Gastroesophageal sphincter (tissue), 4 donors: ENCODE measurements at places on chromosomes 3 and 15. TPM values are rescaled to one million over a fixed set of nuclear protein-coding genes. Genes with fewer than 3 reads are reported as not detected.

GRCh38 chr15:42836251-42836650 is 84.3 kb downstream of the TTBK2 start:
- H3K27ac ChIP-seq = no peak overlapping the region
- no peak overlapping the region for H3K4me3 ChIP-seq
- no peak for ATAC-seq
- H3K36me3 ChIP-seq = no peaks in the 10 kb centered on the region

DNA sequence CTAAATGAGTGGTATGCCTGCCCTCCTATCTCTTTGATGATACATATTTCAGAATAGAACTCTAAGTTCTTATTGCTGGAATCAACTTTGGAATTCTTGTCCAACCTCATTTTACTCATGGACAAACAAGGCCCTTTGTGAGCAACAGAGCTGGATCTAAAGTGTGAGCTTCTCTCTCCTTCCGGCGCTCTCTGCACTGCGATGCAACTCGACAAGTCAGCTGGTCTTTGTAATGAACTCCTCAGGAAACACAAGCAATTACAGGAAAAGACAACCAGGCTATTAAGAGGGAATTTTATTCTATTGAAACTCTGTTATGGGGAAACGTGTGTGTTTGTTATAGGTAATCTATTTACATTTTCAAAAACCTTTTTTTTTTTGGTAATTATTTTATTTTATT is 20.3 kb upstream of the NRROS start:
- peak overlapping the region; percentile 81 for H3K27ac ChIP-seq
- no peaks in the 10 kb centered on the region for H3K36me3 ChIP-seq
- H3K4me1 ChIP-seq = peaks cover 19% of the 10 kb centered on the region
- ATAC-seq = peak; percentile 43

Gene SQOR
- 96.3 TPM for total RNA-seq

- H3K36me3 ChIP-seq = no peaks in the 10 kb centered on the region
- H3K27me3 ChIP-seq = no peaks in the 10 kb centered on the region
- ATAC-seq = no peak
- no peaks in the 10 kb centered on the region for H3K4me1 ChIP-seq
Measured at GRCh38 chr3:61371123-61371522, 119.9 kb upstream of the FHIT start.

Gene ITGB5
- total RNA-seq = 312 TPM

DNA sequence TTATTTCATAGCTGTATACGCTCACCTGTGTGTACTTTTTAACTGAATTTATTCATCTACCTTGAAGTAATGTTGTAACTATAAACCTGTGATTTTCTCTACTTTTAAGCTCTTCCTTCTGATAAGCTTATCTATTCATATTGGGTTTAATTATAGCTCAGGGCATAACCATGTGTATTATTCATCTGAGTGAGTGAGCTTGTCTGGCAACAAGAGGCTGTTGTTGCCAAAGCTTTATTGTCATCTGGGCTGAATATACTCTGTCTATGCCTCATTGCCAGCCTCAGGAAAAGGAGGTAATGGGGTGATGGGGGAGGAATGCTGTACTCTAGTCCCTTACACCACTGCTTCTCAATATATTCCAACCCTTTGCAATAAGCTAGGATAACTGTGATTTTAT is 292.4 kb downstream of the UBE2E2 start:
- H3K36me3 ChIP-seq = no peaks in the 10 kb centered on the region
- no peak overlapping the region for H3K27ac ChIP-seq
- H3K4me1 ChIP-seq = peaks cover 4% of the 10 kb centered on the region
- no peak for ATAC-seq
- no peak overlapping the region for H3K4me3 ChIP-seq

DNA sequence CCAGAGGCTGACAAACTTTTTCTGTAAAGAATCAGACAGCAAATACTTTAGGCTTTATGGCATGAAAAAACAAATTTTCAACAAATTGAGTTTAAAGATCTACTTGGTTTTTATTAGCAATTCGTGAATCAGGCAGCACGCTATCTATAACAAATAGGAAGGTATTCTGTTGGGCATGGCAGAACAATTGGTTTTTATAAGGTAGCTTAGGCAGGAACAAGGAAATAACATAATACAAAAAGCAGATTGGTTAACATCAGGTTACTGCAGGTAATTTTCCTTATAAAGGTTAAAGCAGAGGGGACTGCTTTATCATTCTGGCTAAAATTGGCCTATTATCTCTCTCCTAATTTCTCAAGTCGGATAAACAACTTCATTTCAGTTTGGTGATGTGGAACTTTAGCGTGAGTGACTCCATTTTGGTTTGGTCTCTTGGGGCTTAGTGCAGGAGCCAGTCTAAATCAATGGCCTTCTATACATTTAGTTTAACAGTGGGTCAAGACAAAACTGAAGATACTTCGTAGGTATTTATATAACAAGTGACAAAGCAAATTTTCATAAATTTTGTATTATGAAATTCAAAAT is 26.8 kb downstream of the ZBTB38 start:
- peaks cover 13% of the 10 kb centered on the region for H3K36me3 ChIP-seq
- no peak overlapping the region for H3K27ac ChIP-seq
- H3K4me1 ChIP-seq = no peaks in the 10 kb centered on the region
- no peak for ATAC-seq

GRCh38 chr3:58216496-58217195 is 5.9 kb upstream of the DNASE1L3 start:
- no peak overlapping the region for H3K27ac ChIP-seq
- ATAC-seq = no peak
- H3K27me3 ChIP-seq = no peaks in the 10 kb centered on the region
- H3K36me3 ChIP-seq = no peaks in the 10 kb centered on the region
- H3K4me3 ChIP-seq = no peak overlapping the region

Gene MESP2
- total RNA-seq = not detected

Gene ARPP21
- total RNA-seq = 1.5 TPM

Gene CAMK2N2
- total RNA-seq = not detected

DNA sequence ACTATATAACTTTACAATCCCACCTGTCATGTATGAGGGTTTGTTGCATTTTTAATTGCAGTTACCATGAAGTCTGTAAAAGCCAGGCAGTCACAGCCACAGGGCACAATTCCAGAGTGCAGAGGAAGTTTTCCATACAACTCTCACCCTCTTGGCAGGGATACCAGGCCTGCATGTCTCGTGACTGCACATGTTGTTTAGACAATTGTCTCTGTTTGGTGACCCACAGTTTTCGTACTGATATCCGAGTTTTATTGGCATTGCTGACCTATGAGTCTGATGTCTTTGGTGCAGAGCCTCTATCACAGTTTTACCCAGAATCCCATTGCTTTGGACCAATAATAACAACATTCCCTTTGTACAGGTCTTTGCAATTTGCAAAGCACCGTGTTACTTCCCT is 24.9 kb upstream of the MYZAP start:
- no peak for ATAC-seq
- H3K27ac ChIP-seq = no peak overlapping the region
- H3K27me3 ChIP-seq = no peaks in the 10 kb centered on the region
- peaks cover 10% of the 10 kb centered on the region for H3K4me1 ChIP-seq
- H3K36me3 ChIP-seq = no peaks in the 10 kb centered on the region

GRCh38 chr15:63015618-63016017 is 26.9 kb upstream of the TPM1 start:
- H3K27ac ChIP-seq = no peak overlapping the region
- H3K4me1 ChIP-seq = peaks cover 9% of the 10 kb centered on the region
- no peaks in the 10 kb centered on the region for H3K36me3 ChIP-seq
- no peaks in the 10 kb centered on the region for H3K27me3 ChIP-seq

Gene GOLGA8G
- not detected for total RNA-seq

GRCh38 chr3:63656786-63657185 is 4.3 kb downstream of the SNTN start:
- no peaks in the 10 kb centered on the region for H3K4me1 ChIP-seq
- H3K36me3 ChIP-seq = no peaks in the 10 kb centered on the region
- no peak for ATAC-seq
- H3K27me3 ChIP-seq = no peaks in the 10 kb centered on the region
- no peak overlapping the region for H3K4me3 ChIP-seq
- no peak overlapping the region for H3K27ac ChIP-seq

- ATAC-seq = no peak
- H3K27ac ChIP-seq = no peak overlapping the region
- H3K4me3 ChIP-seq = no peak overlapping the region
- H3K36me3 ChIP-seq = no peaks in the 10 kb centered on the region
- H3K27me3 ChIP-seq = peaks cover 4% of the 10 kb centered on the region
- no peaks in the 10 kb centered on the region for H3K4me1 ChIP-seq
Measured at GRCh38 chr15:53658255-53658654, 101.2 kb downstream of the WDR72 start.

GRCh38 chr3:99529265-99529664 is 109.1 kb upstream of the COL8A1 start:
- no peak for ATAC-seq
- no peaks in the 10 kb centered on the region for H3K36me3 ChIP-seq
- H3K27me3 ChIP-seq = no peaks in the 10 kb centered on the region
- H3K4me1 ChIP-seq = no peaks in the 10 kb centered on the region
- no peak overlapping the region for H3K4me3 ChIP-seq

- no peaks in the 10 kb centered on the region for H3K36me3 ChIP-seq
- ATAC-seq = no peak
- H3K4me3 ChIP-seq = no peak overlapping the region
Measured at GRCh38 chr3:55543181-55543614, 56.1 kb upstream of the WNT5A start.
